Activated T-helper 2 cell treated with anti-CD3 and anti-CD28 coated beads, Interferon-gamma antibody, Interleukin-2, Interleukin-4, amounts not matched to agents 10 μg/mL and 5 μg/mL and 100 μg/mL, durations not matched to agents 14 hours and 24 hours and 36 hours (primary cell): ENCODE measurements at places on chromosomes 4 and X. TPM values are rescaled to one million over a fixed set of nuclear protein-coding genes. Genes with fewer than 3 reads are reported as not detected.

Gene PNMA5
- total RNA-seq: not detected in 2 replicates

DNA sequence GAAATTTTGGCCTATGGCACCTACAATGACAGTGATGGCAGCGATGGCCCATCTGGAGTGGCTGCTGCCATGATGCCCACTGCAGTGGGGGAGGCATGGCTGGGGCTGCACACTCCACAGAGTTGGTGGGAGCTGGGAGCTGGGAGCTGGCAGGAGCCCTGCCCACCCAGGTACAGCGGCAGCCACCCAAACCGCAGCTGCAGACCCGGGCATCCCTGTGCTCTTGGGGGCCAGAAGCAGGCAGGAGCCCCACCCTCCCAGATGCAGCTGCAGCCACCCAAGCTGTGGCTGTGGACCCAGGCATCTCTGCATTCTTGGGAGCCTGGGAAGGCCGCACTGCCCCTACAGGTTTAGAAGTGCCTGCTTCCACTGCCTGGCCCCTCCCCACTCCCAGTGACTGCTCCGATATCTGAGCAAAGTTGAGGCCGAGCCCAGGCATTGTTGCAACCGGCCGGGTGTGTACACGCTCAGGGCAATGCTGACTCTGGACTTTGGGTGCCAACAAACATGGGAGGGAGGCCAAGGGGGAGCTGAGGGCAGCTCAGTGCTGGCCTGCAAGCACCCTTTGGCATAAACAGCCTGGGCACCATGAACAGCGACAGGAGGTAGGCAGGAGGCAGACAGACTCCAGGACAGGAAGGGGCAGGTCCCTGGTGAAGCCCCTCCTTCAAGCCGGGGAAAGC is 82.8 kb downstream of the PPP4R3C start:
- no peaks in the 10 kb centered on the region for H3K4me1 ChIP-seq
- H3K27me3 ChIP-seq: no peaks in the 10 kb centered on the region
- no peak for DNase-seq
- no peak overlapping the region for H3K4me3 ChIP-seq
- H3K36me3 ChIP-seq: no peaks in the 10 kb centered on the region
- no peak overlapping the region for H3K27ac ChIP-seq

GRCh38 chrX:71632923-71633657 is 14.8 kb upstream of the CXCR3 start:
- no peak overlapping the region for H3K4me3 ChIP-seq
- no peak overlapping the region for H3K27ac ChIP-seq
- no peak for DNase-seq

Gene SPIN2A
- 0.76 and 0.84 TPM in 2 replicates for total RNA-seq

DNA sequence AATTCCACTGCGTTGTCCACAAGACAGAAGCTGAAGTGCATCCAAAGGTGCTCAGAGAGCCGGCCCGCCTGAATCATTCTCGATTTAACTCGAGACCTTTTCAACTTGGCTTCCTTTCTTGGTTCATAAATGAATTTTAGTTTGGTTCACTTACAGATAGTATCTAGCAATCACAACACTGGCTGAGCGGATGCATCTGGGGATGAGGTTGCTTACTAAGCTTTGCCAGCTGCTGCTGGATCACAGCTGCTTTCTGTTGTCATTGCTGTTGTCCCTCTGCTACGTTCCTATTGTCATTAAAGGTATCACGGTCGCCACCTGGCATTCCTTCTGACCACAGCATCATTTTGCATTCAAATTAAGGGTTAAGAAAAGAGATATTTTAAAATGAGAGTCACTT is 115.5 kb downstream of the NFKB1 start:
- DNase-seq: peak; percentile 33
- H3K4me3 ChIP-seq: no peak overlapping the region
- H3K36me3 ChIP-seq: peaks cover 64% of the 10 kb centered on the region
- no peaks in the 10 kb centered on the region for H3K27me3 ChIP-seq

DNA sequence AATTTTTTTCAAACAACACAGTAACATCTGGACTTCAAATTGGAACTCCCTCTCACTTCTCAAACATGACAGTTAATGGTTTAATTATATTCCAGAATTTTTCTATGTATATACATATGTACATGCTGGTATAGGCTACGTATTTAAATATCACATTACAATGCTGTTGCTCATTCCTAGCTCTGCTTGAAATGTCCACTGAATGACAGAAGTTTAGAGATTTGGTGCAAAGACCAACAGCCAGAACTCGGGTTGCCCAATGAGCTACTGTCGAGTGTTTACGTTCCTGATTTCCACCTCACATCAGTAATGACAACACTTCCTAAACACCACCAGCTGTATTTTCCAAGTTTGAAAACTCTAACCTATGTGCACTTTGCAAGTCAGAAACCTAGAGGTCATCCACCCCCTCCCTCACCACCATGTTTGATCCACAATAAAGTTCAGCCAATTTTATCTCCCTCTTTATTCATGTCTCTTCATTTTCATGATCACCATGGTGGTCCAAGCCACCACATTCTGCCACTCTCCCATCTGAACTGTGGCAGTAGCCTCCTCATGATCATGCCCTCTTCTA is 49.3 kb upstream of the RPL34 start:
- H3K27ac ChIP-seq: no peak overlapping the region
- no peak for DNase-seq
- no peaks in the 10 kb centered on the region for H3K36me3 ChIP-seq
- H3K27me3 ChIP-seq: no peaks in the 10 kb centered on the region
- no peak overlapping the region for H3K4me3 ChIP-seq

Gene CCDC120
- total RNA-seq: 4.6 and 6.6 TPM in 2 replicates

GRCh38 chr4:7060346-7061150 is 7.3 kb downstream of the GRPEL1 start:
- no peak overlapping the region for H3K27ac ChIP-seq
- DNase-seq: no peak
- H3K27me3 ChIP-seq: no peaks in the 10 kb centered on the region
- H3K4me3 ChIP-seq: no peak overlapping the region
- H3K4me1 ChIP-seq: peaks cover 8% of the 10 kb centered on the region
